Foreskin fibroblast (primary cell): ENCODE measurements at places on chromosomes 11 and 22.
A peak's percentile ranks its signal among the peaks of the same experiment; 100 is the strongest.

DNA sequence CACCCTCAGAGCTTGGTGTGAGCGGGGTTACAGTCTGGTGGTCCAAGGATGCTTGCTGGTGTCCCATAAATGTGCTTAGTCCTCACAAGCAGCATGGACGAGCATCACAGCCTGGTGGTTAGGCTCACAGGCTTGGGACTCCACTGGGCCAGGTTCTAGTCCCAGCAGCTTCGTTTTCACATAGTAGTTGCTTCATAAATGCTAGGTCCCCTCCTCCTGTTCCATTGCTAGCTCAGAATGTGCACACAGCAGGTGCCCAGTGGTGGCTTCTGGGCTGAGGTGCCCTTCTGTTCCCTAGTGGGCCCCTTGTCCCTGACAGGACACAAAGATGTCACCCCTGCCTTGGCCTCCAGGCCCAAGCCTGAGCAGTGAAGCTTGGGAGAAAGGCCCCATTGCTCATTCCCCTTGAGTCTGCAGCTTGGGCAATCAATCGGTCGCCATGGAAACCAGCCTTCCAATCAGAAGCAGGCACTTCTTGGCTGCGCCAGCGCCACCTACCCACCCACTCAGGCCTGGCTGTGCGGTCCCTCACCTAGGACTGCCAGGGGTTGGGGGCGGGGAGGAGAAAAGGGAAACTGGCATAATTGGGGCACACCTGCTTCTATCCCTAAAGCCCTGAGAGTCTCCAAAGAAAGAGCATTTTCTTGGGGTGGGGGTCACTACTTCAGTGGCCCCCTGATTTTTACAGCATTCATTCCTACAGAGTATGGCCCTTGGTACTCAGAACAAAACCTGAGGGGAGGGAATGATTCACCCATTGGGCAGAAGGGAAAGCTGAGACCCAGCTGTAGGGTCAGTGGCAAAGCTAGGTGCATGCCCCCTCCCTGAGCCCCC lies 48.1 kb downstream of the CYTH4 start:
- DNase-seq, result peak; percentile 86

DNA sequence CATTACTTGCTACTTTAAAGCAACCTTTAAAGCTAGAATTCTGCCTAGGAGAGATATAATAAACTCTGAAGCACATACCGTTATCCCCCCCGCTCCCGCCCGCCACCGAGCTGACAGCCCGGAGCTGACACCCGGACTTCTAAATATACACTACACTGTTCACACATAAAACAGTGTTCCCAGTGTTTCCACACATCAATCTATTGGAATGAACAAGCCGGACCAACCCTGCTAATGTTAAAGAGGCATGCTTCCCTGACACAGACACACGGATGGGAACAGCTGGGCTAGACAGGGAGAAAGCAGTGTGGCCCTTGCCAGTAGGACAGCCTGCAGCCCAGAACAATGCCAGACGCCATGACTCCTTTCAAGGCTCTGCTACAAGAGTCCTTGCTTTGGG lies 108.4 kb upstream of the CSNK2A3 start:
- DNase-seq, result no peak

DNA sequence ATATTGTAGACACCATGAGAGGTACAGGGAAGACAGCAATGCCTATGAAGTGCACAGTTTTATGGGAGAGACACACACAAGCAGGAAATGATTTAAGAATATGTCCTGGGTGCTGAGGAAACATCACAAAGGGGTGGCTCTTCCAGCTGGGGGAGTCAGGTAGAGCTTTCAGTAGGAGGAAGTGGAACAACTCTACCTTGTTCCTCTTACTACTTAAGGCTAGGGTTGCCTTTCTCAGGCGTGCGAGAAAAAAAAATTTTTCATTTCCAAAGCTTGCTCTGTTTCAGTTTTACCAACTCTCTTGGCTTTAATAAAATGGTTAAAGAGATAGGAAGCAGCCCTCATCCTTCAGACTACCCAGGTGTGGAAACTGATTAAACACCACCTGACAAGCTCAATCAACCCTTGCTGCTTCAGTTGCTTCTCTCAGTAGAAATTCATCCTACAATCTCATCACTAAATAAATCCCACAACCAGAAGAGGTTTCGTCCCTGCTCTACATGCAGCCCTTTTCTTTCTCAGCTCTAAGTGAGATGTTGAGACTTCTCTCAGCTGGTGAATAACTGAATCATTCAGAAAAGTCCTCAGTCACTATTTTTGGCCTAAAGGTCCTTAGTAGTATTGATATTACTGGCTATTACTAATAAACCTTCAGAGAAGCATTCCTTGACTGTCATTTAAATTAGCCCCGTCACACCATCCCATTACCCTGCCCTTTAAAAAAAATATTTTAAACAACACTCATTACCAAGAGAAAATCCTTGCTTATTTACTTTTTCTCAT lies 5.9 kb downstream of the ABTB2 start:
- DNase-seq, result no peak

DNA sequence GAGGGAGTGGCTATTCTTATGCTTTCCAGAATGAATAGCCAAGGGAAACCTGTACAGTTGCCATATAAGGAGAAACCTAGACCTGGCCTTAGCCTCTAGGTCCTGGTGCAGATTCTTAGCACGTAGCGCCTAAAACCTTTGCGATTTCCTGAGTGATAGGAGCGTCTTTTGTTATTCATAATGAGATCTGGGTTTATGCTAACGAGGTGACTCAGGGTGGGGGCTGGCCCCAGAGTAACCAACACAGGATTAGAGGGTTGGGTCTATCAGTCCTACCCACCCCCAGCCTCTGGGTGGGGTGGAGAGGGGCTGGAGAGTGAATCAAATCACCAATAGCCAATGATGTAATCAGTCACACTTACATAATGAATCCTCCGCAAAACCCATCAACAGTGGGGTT lies 73.4 kb upstream of the PARVG start:
- DNase-seq, result no peak
